ENCODE measurements at places on chromosomes 11 and 22.

- DNase-seq = no peak
Measured at GRCh38 chr11:63845303-63845702, 6.4 kb downstream of the MARK2 start.

- no peak for DNase-seq
Measured at GRCh38 chr22:20666560-20666959, 107.4 kb upstream of the SERPIND1 start.

DNA sequence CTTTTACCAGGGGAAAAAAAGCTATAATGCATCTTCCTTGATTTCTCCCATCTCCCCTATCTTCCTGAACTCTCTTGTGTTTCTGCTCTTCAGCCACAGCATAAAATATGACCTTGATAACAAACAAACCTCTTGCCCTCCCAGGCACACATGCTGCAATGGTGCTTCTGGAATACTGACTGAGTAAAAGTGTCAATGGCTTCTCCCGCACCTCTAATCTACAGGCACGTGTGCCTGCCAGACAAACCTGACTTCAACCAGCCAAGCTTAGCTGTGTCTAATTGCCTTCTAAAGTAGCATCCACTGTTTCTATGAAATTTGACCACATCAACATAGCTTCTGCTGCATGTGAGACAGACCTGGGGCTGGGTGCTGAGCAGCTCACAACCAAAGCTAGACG is 12.7 kb downstream of the OPCML start:
- DNase-seq = no peak

DNA sequence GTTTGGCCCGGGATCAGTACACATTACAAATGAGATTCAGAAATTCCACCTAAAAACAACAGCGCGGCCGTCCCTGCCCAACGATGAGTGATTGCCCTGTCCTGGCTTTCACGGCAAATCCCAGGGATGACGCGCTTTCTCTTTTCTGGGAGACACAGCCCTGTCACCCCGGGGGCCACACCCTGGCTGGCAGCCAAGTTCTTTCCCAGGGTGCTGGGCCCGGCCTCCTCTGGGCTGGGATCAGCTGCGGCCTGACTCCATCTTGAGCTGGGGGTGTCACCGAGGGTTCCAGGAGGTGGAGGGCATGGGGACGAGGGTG is 82.7 kb downstream of the FBLN1 start:
- DNase-seq = no peak

DNA sequence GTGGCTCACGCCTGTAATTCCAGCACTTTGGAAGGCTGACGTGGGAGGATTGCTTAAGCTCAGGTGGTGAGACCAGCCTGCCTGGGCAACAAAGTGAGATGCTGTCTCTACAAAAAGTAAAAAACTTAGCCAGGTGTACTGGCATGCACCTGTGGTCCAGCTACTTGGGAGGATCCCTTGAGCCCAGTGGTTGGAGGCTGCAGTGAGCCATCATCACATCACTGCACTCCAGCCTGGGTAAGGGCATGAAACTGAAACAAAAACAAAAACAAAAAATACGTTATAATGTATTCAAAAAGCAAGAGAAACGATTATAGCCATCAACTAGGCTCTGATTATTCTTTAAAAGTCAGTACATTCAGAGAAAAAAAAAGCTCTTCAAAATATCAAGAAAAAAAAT is 62.5 kb downstream of the TCF20 start:
- no peak for DNase-seq

- no peak for DNase-seq
Measured at GRCh38 chr22:38756711-38757463, 1.1 kb upstream of the SUN2 start.

Data from esophagus squamous epithelium (tissue), 5 donors.